CD4-positive, alpha-beta T cell treated with Interleukin-2 at 100 ng/mL for 4 hours (primary cell): ENCODE measurements at places on chromosomes 7 and 10.

- no peak for DNase-seq
These were observed 192.7 kb downstream of the SEC23IP start for GRCh38 chr10:120085096-120085796.

DNA sequence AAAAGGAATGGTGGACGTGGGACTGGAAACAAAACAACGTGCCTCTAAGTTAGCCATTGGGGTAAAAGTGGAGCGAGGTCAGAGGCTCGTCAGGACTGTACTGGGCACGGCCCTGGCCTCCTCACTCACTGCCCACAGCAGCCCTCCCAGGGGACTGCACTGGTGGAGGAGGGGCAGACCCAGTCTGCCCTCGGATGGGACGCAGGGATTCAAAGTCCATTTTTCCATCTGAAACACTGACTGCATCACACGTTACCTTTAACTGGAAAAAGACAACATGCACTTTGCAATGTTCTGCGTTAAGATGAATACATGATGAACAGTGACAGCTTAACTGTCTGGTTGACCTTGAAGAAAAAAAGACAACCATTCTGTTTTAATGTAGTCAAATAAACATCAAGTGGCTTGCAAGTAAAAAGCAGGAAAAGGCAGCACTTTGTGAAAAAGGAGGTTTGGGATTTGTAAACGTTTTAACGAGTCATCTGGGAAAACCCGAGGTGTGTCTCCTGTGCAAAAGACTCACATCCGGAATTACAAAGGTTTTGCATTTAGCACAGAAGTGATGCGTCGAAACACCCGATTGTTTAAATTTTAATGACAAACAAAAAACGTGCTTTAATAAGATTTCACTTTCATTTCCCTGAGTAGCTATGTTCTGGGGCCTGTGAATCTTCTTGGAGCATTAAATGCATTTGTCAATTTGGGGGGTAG, 18.8 kb downstream of the KLF6 start:
- no peak for DNase-seq

DNA sequence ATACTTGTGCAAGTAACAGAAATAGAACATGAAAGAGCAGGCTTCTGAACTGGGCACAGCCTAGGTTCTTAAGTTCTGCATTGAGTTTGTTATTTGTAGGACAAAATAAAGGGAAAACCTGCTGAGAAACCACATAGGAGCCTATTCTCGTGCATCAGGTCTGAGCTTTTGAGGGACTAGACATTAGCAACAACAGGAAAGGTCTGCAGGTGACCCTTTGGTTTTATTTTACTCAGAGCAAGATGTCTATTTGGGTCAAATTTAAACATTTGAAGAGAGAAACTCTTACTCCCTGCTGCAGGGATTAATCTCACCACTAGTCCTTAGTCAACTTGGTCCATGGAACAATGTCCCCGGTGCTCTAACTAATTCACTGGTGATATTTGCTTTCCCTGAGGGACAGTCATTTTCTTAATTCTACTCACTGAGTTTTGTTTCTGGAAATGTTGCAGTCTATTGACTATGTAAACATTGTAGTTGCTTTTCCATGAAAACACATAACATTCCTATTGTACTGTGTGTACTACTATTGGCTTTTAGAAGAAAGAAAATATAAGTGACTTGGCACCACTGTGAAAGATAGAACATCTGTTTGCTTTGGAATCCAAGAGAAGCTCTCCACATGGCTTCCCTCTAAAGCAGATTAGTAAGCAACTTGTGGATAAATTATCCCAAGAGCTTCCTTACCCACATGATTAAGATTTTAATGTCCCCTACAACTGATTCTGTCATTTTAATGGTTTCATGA, 108.2 kb downstream of the CHRM2 start:
- no peak for DNase-seq

- DNase-seq = no peak
These were observed 16.1 kb downstream of the TARP start for GRCh38 chr7:38257350-38257677.

DNA sequence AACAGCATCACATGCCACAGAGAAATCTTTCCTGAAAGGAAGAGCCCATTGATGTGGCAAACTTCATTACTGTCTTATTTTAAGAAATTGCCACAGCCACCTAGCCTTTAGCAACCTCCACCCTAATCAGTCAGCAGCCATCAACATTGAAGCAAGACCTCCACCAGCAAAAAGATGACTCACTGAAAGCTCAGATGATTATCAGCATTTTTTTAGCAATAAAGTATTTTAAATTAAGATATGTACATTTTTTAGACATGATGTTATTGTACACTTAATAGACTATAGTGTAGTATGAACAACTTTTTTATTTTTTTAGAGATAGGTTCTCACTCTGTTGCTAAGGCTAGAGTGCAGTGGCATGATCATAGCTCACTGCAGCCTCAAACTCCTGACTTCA, 14.8 kb downstream of the STEAP1B start:
- DNase-seq = no peak

GRCh38 chr7:138974675-138975292, 6.4 kb downstream of the KIAA1549 start:
- DNase-seq = no peak

DNA sequence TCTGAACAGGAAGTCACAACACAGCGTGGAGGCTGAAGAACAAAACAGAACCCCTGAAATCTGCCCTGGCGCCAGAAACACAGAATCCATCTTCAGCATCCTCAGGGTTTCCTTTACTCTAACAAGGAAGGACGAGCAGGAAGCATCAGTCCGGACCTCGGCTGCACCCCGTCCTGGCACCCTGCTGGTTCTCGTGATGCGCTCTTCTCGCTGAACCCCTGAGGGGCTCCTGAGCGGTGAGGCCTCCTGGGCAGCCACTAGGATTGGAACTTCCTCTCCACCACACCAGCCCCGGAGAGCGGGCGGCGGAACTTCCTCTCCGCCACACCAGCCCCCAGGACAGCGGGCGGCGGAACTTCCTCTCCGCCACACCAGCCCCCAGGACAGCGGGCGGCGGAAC, 461.9 kb downstream of the PTPRN2 start:
- no peak for DNase-seq

DNA sequence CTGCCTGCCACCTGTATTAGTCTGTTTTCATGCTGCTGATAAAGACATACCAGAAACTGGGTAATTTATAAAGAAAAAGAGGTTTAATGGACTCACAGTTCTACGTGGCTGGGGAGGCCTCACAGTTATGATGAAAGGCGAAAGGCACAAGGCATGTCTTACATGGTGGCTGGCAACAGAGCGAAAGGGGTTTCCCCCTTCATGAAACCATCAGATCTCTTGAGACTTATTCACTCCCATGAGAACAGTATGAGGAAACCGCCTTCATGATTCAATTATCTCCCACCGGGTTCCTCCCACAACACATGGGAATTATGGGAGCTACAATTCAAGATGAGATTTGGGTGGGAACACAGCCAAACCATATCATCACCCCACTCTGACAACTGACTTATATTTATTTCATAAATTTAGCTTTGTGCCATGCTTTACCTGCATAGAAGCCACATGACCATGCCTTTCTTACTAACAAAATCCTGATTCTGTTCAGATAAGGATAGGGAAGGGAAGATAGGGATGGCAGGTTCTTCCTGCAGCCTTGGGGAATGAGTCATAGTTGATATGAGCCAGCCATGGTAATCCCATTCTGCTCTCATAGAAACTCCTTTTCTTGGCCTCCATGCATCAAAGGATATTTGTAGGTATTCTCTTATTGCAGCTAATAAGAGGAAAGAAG, 191.3 kb upstream of the AGK start:
- no peak for DNase-seq

DNA sequence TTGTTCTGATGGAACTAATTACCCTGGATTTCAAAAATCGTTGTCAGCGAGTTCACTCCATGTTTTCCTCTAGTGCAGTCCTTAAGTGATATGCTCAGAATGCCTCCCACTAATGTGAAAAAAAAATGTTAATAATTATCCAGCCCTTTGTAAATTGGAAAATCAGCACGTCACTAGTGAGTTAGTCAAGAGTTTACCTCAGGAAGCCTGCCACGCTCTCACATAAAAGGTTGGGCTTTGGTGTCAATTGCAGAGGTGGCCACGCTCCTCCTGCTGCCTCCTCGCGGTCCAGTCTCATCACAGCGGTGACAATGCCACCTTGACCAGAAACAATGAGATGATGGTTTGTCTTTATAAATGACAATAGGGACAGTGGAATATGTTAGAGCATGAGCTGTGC, 22.5 kb downstream of the UPP1 start:
- DNase-seq = no peak

- peak; percentile 49 for DNase-seq
These were observed 28.4 kb downstream of the ITGB1 start for GRCh38 chr10:32929634-32930033.

DNA sequence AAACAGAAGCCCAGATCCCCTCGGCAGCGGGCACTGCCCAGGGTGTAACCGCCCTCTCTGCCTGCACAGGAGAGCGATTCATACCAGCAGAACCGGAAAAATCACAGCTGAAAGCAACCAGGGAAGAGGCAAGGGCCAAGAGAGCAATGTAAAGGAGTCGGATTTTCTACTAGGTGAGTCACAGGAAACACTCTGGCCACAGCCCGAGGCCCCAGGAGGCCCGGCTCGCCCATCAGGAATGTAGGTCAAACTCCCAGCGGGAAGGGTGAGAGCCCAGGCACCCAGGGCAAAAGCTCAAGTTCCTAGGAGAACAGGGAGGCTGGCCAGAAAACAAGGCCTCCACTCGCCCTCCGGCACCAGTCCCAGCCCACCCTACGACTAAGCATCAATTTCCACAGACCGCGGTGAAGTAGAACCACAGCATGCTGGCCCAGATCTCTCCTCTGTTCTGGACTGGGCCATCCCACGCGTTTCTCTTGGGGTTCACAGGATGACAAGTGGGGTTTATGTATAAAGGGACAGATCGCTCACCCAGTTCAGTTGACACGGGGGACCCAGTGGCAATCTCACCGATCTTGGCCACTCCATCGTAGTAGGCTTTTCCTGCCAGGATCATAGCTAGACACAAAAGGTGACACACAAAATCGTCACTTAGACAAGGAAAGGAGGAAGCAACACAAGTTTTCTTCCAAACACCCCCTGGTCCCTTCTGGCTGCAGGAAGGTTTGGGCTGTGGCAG, 46.2 kb downstream of the BAIAP2L1 start:
- no peak for DNase-seq

DNA sequence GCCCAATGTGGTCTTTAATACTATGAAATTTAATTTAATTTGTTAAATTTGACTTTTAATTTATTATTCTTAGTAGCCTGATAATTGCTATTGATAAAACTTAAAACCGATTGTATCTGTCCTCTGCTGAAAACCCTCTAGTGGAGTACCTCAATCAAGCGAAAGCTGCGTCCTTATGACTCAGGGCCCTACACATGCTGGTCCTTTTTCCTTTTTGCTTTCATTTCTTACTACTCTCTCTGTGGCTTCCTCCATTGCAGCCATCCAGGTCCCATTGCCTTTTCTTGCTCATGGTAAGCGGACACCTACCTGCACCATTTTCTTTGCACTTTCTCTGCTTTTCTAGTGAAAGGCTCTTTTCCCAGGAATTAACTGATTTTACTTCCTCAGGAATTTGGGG, 301.1 kb downstream of the INHBA start:
- no peak for DNase-seq

DNA sequence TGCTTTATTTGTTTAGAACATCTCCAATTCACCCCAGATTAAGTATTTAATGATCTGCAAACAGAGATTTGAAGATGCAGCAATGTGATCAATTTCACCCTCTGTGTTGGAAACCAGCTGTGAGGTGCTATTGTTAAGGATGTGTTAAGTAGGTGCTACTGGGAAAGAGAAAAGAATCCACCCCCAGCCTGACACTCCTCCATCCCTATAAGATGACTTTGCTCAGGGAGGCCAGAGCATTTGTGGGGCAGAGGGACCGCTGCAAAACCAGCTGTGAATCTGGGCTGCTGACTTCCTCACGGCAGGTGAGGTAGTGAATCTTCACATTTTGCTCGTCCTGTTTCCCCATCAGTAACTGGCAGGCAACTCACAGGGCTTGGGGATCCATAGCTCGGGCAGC, 297.5 kb downstream of the GFRA1 start:
- DNase-seq = no peak

- no peak for DNase-seq
These were observed 131.7 kb upstream of the EEPD1 start for GRCh38 chr7:36021367-36021766.
